ENCODE measurements at places on chromosomes 11 and 22.

GRCh38 chr11:20013346-20014066 lies 146.8 kb downstream of the DBX1 start:
- DNase-seq, result no peak

GRCh38 chr11:100676901-100677300 lies 10.2 kb upstream of the ARHGAP42 start:
- DNase-seq, result no peak

GRCh38 chr11:82959987-82960778 lies 58.6 kb downstream of the DDIAS start:
- DNase-seq, result no peak

- no peak for DNase-seq
These were observed 2.5 kb upstream of the OR51G1 start for GRCh38 chr11:4926608-4927007.

Measured in stimulated activated CD4-positive, alpha-beta T cell treated with anti-CD3 and anti-CD28 coated beads, Interleukin-12 subunit alpha, Interleukin-12 subunit beta, amount 100 ng/mL, for 4 hours (primary cell).